Upper lobe of left lung (tissue), 6 donors: ENCODE measurements at places on chromosomes 6 and 20. TPM values are rescaled to one million over a fixed set of nuclear protein-coding genes. Genes with fewer than 3 reads are reported as not detected.

DNA sequence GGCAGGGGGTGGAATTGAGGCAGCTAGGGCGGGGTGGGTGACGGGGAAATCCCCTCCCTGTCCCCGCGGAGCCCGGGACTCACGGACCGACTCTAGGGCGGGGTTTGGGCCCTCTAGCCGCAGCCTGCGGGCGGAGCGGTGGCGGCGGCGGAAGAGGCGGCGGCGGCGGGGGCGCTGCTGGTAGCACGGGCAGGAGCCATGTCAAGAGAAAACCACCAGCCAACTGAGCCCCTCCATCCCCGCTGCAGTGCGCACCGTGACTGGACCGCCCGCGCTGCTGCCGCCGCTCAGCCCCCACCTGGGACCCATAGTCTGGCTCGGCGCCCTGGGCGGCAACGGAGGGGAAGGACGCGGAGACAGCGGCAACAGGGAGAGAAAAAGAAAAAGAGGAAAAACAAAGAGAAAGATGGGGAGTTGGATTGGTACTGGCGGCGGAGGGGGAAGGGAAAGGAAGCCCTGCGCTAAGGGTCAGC is 1.2 kb upstream of the C6orf62 start:
- H3K36me3 ChIP-seq: peaks cover 10% of the 10 kb centered on the region
- H3K4me1 ChIP-seq: peaks cover 27% of the 10 kb centered on the region

- DNase-seq: no peak
- H3K4me1 ChIP-seq: no peaks in the 10 kb centered on the region
- no peak overlapping the region for H3K27ac ChIP-seq
- H3K36me3 ChIP-seq: no peaks in the 10 kb centered on the region
Observed at GRCh38 chr20:23566199-23566932, 1.9 kb downstream of the CST9L start.

Gene GABRR2
- total RNA-seq: 1.2 TPM

GRCh38 chr20:8722277-8722928 is 346.5 kb upstream of the PLCB4 start:
- H3K4me1 ChIP-seq: no peaks in the 10 kb centered on the region
- no peak overlapping the region for H3K4me3 ChIP-seq
- DNase-seq: no peak
- no peaks in the 10 kb centered on the region for H3K27me3 ChIP-seq

Gene CRYBG1
- total RNA-seq: 25.7 TPM

Gene SYNDIG1
- total RNA-seq: 0.34 TPM

Gene EXOC2
- 22.0 TPM for total RNA-seq

Gene ROS1
- total RNA-seq: 190 TPM

Gene OPRM1
- not detected for total RNA-seq

Gene ITPR3
- total RNA-seq: 114 TPM

- no peaks in the 10 kb centered on the region for H3K4me1 ChIP-seq
- no peak overlapping the region for H3K4me3 ChIP-seq
- no peak for DNase-seq
Observed at GRCh38 chr6:129874837-129875236, 13.7 kb upstream of the TMEM244 start.

DNA sequence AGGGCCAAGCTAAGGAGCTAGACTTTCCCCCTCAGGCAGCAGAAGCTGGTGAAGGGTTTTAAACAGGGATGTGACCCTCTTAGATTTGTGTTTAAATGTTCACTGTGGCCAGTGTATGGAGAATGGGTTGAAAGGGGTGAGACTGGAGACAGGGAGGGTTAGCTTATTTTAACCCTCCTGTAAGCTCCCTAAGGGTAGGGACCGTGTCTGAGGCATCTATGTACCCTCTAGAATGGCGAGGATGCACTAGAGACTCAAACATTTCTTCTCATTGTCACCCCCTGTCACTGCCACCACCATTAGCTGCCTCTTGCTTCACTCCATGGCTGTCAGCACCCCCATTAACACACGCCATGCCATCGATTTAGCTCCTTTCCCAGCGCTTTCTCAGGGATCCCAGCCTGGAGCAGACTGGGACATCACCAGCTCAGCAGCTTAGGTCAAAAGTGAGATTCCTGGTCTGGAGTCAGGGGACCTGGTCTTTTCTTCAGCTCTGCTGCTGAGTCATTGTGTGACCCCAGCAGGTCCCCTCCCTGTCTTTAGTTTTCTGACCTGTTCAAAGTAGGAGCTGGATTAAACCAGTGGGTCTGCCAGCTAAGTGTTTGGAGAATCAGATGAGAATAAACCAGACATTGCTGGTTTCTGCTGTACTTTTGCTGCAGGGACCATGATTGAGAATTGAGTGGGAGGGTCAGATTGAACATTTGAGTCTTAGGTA is 1.1 kb upstream of the SLC22A7 start:
- H3K36me3 ChIP-seq: no peaks in the 10 kb centered on the region
- no peak overlapping the region for H3K27ac ChIP-seq
- no peak for DNase-seq

DNA sequence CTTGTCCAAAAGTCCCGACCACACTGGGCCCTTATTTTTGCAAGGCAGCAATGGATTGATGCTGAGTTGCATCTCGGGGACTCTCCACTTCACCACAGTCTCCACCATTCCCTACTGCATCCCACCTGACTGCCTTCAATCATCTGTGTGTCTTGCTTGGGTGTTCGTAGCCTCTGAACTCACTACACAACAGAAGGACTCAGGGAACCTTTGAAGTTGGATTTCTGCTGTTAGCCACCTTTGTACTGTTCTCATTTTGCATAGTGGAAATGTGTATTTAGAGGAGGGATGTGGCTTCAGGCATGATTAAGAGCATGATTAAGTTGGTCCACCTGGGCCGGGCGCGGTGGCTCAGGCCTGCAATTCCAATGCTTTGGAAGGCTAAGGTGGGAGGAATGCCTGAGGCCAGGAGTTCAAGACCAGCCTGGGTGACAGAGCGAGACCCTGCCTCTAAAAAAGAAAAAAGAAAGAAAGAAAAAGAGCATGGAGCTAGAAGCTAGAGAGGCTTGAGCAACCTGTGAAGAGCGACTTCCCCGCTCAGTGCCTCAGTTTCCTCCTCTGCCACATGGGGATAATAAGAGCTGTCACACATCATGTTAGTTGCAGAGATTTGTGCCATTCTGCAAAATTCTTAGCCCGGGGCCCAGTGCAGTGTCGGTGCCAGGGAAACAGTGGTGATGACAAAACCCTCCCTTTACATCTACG is 121.3 kb upstream of the PTPN1 start:
- peak overlapping the region; percentile 27 for H3K27ac ChIP-seq
- H3K36me3 ChIP-seq: no peaks in the 10 kb centered on the region
- no peak overlapping the region for H3K4me3 ChIP-seq
- H3K27me3 ChIP-seq: no peaks in the 10 kb centered on the region

DNA sequence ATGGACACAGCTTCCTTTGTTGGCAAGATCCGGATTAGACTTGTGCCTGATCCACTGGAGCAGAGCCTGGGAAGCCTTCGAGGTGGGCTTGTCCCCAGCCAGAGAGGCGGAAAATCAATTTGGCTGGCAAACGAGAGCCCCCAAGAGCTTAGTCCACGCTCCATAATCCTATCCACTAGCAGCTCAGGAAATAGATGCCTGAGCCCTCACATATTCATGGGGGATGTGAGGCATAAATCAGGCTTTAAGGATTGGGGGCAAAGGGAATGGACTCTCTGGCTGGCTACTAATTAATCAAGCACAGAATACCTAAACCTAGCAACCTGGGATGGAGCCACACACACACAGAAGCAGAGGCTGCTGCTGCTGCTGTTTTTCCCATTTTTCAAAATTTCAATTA is 137.9 kb downstream of the PKHD1 start:
- DNase-seq: no peak
- no peaks in the 10 kb centered on the region for H3K27me3 ChIP-seq
- no peak overlapping the region for H3K4me3 ChIP-seq
- no peak overlapping the region for H3K27ac ChIP-seq
- no peaks in the 10 kb centered on the region for H3K36me3 ChIP-seq
- no peaks in the 10 kb centered on the region for H3K4me1 ChIP-seq

GRCh38 chr6:79710127-79710526 is 79.0 kb downstream of the SH3BGRL2 start:
- H3K36me3 ChIP-seq: no peaks in the 10 kb centered on the region
- no peak overlapping the region for H3K27ac ChIP-seq
- DNase-seq: peak; percentile 12
- H3K4me3 ChIP-seq: no peak overlapping the region

GRCh38 chr20:63533388-63533787 is 3.8 kb downstream of the PTK6 start:
- H3K4me1 ChIP-seq: peaks cover 24% of the 10 kb centered on the region
- no peaks in the 10 kb centered on the region for H3K27me3 ChIP-seq
- H3K4me3 ChIP-seq: no peak overlapping the region
- no peak overlapping the region for H3K27ac ChIP-seq

DNA sequence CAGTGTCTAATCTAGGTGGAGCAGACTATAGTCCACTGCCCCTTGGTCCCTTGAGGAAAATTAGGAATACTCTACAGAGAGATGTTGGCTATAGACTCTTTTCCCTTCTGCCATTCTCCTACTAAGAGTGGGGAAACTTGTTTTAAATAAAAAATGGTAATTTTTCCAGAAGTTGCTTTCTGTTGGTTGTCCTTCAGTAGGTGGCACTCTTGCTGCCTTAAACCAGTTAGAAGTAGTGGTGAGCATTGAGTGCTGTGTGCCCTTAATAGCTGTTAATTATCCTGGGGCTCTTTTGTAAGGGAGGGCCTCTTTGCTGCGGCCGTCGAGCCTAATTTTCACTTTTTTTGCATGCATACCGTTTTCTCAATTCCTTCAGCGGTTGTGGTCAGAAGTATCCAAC is 2.8 kb downstream of the CMTR1 start:
- no peaks in the 10 kb centered on the region for H3K27me3 ChIP-seq
- peaks cover 52% of the 10 kb centered on the region for H3K36me3 ChIP-seq
- DNase-seq: no peak
- H3K4me3 ChIP-seq: no peak overlapping the region
